AG09309 (cell line): ENCODE measurements at places on chromosomes 2 and 18.

- DNase-seq, result peak; percentile 14
Measured at GRCh38 chr18:43571078-43571689, 293.9 kb upstream of the SYT4 start.

DNA sequence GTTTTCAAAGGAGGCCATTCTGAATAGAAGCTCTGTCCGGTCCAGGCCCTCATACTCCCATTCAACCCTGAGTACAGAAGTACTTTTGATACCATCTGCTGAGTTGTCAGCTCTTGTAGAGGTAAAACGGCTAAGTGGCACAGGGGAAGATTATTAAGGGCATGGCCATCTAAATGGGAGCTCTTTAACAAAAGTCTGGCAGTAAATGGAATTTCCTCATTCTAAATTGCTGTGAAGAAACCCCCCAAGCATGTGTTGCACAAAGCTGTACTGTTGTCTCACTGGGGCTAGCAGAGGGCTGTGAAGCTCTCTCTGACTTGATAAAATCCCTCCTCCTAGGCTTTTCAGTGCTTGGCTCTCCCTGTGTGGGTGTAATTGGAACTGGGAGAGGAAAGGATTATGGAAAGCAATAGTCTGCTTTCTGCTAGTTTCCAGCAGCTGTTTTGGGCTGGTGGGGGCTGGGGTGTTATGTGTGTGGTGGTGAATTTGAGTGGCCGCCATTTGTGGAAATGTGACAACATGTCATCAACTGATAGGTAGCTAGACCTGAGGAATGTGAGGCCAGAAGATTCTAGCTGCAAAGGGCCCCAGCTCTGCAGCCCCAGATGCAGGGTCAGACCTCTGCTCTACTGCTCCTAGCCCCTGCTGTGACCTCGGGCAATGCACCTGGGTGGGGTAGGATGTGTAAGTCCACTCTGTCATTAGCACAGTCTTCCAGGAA is 65.1 kb downstream of the MAP4K4 start:
- no peak for DNase-seq

GRCh38 chr2:182821182-182821581 is 45.3 kb downstream of the FRZB start:
- DNase-seq, result no peak

DNA sequence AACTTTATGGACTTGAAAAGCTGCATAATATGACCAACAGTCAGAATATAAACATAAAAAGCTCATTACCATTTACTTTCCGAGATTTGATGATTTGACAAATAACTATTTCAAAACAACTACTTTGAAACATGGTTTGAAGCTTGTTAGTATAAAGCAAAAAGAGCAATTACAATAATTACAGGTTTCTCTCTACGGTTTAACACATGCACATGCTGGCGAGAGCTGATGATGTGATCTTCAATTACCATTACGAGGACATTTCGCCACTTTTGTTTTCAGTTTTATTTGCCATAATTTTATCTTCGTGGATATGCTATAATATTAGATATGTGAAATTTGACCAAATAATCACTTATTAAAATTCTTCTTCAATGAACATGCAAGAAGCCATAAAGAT is 270.1 kb downstream of the TCF4 start:
- no peak for DNase-seq

DNA sequence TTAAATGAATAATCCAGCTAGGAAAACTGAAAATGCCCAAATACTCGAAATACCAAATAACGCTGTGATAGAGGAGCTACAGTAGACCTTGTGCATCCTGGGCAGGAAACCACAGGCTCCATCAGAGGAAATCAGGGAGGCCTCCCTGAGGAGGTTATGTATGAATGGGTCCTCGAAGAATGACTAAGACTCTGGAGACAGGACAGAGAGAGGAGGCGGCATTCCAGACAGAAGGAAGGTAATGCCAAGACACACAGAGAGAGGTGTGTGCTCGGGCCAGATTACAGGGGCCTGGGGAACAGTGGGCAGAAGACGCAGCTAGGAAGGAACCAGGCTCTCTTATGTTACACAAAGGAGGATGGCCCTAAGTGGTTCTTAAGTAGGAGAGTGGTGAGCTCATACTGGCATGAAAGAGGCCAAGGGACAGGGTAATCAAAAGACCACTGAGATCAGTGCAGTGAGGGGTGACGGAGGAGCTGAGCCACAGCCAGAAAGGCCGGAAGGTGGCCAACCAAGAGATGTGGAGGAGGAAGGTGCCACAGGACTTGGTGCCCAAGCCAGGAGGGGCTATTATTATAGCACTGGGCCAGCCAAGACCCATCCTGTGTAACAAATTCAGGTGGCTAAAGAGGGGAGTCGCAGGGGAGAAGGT is 9.9 kb downstream of the ST3GAL5 start:
- no peak for DNase-seq

DNA sequence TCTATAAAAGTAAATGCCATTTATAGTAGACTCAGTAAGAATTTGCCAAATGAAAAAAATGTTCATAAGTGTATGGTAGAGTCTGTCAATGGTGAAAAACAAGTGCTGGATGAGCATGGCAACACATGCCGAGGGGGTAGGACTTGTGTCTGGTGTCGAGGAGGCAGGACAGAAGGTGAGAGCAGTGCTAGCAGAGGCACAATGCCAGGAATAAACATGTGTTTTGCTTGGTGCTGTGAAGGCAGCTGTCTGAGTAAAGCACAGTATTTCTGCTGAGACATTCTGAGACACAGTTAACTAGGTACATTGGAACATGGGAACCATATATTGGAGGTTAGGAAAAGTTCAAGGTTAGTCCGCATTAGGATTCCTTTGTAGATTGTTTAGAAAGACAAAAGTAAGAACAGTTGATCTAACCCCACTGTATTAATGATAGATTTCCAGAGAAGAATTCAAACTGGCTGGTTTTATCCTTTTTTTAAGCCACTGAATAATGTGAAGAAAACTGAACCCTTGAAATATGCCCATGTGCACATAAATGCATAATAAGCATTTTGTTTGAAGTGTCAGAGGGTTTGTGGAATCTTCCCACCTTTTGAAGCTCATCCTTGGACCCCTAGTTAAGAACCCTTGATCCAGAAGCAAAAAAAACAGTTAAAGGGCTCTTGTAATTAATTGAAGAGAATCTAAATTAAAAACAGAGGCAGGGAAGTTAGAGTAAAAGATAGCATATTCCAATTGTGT is 7.1 kb downstream of the RBM45 start:
- no peak for DNase-seq

DNA sequence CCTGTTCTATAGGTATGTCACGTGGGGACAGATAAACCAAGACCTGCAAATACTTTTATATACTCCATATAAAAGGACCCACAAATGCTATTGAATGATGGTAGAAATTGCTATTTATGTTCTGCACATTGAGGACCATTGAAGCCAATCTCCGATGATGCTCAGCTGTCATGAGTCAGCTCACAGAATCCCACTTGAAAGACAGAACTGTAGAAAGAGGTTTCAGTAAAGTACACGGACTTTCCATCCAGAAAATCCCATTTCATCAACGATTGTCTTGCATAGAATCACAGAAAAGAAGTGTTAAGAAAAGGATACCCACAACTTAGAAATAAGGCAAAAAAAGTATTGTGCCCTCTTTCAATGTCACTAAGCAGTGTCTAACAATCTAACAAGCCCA is 169.0 kb upstream of the COPS8 start:
- DNase-seq, result no peak

GRCh38 chr18:77071711-77072292 is 60.8 kb downstream of the MBP start:
- peak; percentile 72 for DNase-seq

DNA sequence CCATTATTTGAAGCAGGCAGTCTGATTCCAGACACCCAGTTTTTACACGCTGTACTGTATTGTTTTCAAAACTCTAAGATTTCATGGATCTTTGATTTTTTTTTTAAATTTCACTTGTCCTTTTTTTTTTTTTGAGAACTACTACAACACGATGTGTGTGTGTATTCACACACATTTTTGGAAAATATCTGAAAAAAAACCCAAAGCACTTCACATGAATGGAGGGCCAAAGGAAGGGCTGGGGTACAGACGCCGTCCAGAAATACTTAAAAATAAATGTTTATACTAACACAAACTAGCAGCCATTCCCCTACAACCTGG is 314 bp upstream of the SSB start:
- DNase-seq, result no peak
